ENCODE measurements at places on chromosomes 2 and 18.

DNA sequence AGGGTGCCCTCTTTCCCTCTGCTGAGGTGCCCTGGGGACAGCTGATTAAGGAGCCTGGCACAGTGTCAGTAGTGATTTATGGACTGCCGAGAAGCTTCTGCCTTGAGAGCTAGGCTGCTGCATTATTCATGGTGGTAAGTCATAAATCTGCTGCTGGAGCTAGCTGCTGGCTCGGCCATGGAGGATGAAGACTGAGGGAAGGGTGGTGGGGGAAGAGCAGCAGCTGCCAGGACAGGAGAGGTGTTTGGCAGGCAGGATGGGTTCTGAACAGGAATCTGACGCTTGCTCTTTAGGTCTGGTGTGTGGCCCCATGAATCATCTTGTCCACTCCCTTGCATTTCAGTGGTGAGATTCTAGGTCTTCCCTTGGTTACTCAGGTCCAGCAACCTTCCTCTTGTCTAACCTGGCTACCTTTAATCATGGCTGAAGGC is 296.3 kb downstream of the DYSF start:
- no peak for DNase-seq

- no peak for DNase-seq
Measured at GRCh38 chr2:48529194-48529593, 760 bp upstream of the STON1 start.

DNA sequence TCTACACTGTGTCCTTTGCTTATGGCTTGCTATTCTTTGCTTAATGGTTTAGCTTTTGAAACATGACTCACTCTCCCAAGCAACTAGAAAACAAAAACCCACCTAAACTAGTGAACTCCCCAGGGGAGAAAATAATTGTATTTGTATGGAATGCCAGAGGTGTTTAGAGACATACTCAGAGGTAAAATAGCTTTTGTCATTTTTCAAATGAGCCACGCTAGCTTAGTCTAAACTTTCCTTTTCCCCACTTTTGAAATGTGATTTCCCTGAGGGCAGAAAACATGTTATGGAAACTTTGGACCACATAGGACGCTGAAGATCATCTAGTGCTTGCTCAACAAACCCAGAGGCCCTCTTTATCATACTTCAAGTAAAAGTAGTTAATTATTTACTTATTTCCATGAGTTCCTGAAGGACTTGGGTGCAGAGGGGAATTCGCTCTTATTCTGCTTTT is 16.5 kb upstream of the CYTIP start:
- no peak for DNase-seq

GRCh38 chr2:239114616-239115265 is 266.9 kb downstream of the TWIST2 start:
- DNase-seq = no peak

GRCh38 chr2:85111819-85112281 is 21.3 kb upstream of the TCF7L1 start:
- DNase-seq = no peak

- DNase-seq = peak; percentile 67
Measured at GRCh38 chr2:23384551-23385343, at the start of gene KLHL29. Gene KLHL29, plus strand, starts transcription at chr2:23385179. Its CDS starts 177,018 bp downstream, at chr2:23562197.

DNA sequence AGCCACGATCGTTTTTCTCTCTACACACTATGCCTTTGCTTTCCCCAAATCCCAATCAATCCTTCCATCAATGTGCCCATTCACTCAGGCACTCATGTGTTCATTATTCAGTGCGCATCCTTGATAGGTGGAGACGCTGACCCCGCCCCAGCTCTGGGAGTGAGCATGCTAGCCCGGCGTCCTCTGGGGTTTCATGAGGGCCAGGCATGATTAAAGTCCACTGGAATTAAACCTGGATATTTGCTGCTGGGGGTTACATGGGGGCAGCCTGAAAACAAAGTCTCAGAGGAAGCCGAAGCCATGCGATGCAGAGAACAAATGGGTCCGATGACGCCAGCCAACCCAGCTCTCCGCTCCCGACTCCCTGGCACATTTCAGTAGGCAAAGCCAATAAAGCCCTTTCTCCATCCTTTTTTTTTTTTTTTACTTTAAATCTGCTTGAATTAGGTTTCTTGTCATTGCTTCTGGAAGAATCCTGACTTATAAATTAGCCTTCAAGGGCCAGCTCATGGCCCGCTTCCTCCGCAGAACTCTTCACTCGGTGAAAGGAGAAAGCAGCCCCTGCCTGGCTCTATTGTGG is 316.4 kb upstream of the ID2 start:
- DNase-seq = no peak

GRCh38 chr2:147663962-147664361 is 180.9 kb upstream of the ACVR2A start:
- no peak for DNase-seq

DNA sequence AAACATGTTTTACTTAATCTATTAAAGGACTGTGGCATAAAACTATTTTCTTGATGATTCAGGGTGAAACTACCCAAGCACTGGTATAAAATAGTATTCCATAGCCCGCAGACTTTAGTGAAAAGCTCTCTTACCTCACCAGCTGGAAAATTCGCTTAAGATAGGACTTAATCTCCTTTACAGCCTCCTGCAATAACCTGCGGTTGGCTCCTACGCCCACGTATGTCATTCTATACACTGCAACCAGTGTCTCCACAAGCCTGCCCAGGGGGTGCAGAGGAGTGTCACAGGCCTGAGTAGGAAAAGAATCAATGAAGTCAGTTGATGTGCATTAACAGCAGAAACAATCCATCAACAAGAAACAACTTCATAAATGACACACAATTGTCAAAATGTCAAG is 11.3 kb upstream of the MPP4 start:
- DNase-seq = no peak

DNA sequence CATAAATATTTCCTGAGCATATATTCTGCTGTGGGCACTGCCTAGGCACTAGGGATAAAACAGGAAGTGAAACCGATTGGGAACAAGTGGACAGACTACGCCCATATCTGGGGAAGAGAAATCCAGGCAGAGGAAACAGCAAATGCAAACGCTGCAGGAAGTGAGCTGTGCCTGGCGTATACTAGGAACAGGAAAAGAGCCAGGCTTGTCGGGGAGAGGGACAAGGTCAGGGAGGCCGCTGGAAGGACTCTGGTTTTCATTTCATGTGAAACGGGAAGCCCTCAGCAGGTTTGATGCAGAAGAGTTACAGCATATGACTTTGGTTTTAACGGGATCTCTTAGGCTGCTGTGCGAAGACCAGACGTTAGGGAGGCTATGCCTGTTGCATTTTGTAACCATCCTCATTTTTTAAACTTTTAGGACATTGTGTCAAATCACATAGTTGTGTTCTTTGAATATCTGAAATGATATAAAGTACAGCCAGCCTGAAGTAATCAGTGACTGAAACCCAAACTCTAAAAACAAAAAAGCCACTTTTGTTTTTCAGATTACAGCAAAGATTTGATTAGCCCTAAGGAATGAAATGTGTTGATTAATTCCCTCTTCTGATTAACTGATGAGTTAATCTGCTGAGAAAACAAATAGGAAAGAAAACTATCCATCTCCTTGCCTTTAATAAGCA is 110.2 kb upstream of the PIEZO2 start:
- DNase-seq = no peak

All from T follicular helper cell (primary cell).